ENCODE measurements at places on chromosomes 11 and 22. TPM values are rescaled to one million over a fixed set of nuclear protein-coding genes. Genes with fewer than 3 reads are reported as not detected.

Gene CCND1
- total RNA-seq, result 336 TPM

Gene F2
- total RNA-seq, result not detected

Gene DBX1
- not detected for total RNA-seq

Gene TMEM86A
- total RNA-seq, result 2.6 TPM

Gene YPEL4
- total RNA-seq, result 0.30 TPM

Gene MPEG1
- not detected for total RNA-seq

Gene PRRG4
- total RNA-seq, result not detected

Gene ANKRD13D
- 69.6 TPM for total RNA-seq

Gene SLC22A6
- not detected for total RNA-seq
